GM12865 (cell line): ENCODE measurements at places on chromosomes 4 and X.

DNA sequence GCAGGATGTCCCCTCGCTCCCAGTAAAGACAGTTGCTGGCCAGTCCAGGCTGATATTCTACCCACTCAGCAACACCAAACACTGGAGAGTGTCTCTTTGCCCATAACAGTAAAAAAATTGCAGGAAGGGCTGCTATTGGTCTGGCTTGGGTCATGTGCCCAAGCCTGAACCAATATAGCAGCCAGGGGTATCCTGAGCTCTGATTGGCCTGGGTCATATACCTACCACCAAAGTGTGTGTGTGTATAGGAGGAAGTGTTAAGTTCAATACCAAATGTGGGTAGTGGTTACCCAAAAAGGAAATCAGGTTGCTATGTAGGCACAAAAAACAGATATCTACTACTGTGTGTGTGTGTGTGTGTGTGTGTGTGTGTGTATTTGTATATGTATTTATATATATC lies 373.2 kb downstream of the BCOR start:
- DNase-seq = peak; percentile 25

DNA sequence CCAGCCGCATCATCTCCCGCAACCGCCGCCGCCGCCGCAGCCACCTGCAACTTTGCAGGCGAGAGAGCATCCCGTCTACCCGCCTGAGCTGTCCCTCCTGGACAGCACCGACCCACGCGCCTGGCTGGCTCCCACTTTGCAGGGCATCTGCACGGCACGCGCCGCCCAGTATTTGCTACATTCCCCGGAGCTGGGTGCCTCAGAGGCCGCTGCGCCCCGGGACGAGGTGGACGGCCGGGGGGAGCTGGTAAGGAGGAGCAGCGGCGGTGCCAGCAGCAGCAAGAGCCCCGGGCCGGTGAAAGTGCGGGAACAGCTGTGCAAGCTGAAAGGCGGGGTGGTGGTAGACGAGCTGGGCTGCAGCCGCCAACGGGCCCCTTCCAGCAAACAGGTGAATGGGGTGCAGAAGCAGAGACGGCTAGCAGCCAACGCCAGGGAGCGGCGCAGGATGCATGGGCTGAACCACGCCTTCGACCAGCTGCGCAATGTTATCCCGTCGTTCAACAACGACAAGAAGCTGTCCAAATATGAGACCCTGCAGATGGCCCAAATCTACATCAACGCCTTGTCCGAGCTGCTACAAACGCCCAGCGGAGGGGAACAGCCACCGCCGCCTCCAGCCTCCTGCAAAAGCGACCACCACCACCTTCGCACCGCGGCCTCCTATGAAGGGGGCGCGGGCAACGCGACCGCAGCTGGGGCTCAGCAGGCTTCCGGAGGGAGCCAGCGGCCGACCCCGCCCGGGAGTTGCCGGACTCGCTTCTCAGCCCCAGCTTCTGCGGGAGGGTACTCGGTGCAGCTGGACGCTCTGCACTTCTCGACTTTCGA lies 654 bp downstream of the ATOH1 start:
- no peak for DNase-seq

DNA sequence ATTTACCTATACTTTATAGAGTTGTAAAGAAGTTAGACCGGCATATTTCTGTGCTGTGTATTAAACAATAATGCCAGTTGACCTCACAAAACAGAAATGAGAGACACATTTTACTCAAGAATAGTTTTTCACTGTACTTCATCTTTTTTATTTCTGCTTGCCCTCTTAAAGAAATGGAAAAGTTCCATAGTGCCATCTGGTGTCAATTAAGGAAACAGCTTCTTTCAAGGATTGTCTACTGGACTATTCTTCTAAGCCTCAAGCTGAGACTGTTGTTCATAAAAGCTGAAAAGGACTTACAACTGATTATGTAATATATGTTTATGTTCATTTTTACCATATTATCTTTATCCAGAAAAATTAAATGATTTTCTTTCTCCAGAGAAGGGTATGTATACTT lies 1523.7 kb downstream of the ARAP2 start:
- peak; percentile 17 for DNase-seq

GRCh38 chrX:135295238-135295943 lies 13.9 kb upstream of the ETDC start:
- peak; percentile 60 for DNase-seq

GRCh38 chrX:22032084-22032483 lies at the start of gene PHEX:
Gene PHEX, plus strand, starts transcription at chrX:22032325. Its CDS starts 681 bp downstream, at chrX:22033006.
- no peak for DNase-seq

DNA sequence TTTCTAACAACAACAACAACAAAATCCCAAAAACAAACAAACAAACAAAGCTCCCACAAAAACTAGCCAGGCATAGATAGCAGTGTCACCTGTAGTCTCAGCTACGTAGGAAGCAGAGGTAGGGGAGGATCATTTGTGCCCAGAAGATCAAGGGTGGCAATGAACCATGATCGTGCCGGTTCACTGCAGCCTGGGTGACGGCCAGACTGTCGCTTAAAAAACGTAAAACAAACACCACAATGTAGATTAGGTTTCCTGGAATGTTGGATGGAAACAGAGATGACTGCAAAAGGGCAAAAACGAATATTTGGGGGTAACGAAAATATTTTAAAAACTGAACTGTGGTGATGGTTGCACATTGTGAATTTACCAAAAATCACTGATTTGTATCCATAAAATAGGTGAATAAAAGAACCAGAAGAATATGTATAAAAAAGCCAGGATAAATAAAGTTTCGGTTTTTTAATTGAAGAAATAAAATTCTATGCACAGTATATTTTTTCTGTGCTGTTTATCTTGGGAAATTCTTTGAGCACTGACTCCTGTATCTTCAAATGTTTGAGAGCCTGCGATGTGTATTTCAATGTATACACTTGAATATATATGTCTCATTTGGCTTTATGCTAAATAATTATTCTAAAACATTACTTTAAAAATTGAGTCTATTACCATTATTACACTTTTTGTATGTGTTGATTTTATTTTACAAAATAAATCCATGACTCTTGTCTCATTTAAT lies 1477.0 kb downstream of the PCDH7 start:
- no peak for DNase-seq
